ENCODE measurements at places on chromosomes 2 and 18.

DNA sequence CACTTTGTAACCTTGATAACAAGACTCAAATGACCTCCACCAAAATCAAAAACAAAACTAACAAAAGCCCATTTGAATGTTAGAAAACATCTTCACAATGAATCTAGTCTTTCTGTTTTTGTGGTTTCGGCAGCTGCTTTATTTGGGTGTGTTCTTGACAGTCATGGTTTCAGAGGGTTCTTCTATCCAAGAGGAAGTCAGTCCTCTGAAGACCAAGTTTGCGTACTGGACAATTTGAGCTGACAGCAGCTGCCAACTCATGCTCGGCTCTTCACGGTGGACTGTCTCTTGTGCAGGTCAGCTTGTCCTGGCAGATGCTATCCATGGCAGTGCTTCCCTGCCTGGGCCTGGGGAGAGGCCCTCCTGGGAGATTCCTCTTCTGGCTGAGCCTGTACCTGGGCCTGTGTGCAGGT lies 91.0 kb downstream of the TMEM17 start:
- DNase-seq: no peak

GRCh38 chr2:42962508-42962953 lies 170.1 kb upstream of the HAAO start:
- no peak for DNase-seq

DNA sequence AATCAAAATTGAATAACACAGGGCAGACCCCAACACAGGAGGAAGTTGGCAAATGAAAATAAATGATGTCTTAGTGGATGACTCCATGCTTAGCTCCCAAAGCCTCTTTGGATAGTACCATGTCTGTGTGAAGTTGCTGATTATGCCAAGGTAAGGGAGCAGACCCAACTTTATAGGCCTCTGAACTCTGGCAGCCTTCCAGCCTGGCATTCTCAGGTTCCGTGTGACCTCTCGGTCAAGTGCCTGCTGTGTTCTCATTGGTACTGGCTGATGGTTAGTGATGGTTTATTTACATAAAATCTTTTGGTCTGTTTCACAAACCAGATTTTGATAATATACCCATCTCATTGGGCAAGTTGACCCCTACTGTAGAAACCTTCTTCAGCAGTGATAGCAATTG lies 112.2 kb upstream of the TTC39C start:
- no peak for DNase-seq

- peak; percentile 7 for DNase-seq
Observed at GRCh38 chr2:64212801-64213321, 68.6 kb upstream of the PELI1 start.

DNA sequence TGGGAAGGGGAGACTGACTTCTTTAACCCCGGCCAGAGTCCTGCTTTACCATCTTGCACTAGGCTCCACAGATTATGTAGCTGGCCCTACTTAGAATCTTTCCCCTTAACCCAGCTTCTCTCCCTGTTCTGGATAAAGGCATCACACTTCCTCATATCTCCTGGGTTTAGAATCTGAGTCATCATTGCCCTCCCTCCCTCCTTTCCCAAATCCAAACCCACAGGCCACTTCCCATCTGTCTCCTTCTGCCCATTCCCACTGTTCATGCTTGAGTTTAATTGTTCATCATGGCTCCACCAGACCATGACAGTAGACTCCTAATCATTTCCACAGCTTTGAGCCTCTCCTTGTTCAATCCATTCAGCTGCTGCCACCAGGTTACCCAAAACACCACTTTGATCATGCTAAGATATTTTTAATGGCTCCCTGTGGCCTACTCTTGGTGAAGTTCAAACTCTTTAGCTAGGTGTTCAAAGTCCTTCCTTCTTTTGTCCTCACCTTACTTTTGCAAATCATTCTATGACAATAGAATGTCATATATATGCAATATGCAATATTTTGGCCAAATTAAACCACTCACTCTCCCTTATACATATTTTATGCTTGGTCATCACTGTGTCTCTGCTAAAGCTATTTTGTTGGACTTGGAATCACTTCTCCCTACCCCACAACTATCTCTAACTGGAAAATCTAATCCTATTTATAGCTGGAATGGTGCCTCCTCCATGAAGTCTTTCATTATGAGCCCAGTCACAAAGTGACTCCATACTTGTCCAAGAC lies 5.5 kb downstream of the PDE11A start:
- no peak for DNase-seq

- DNase-seq: no peak
Observed at GRCh38 chr2:236376566-236377244, 112.5 kb upstream of the ASB18 start.

GRCh38 chr18:44938720-44939665 lies 258.3 kb downstream of the SETBP1 start:
- DNase-seq: peak; percentile 50

GRCh38 chr2:217895070-217895635 lies 107.6 kb downstream of the TNS1 start:
- DNase-seq: no peak

DNA sequence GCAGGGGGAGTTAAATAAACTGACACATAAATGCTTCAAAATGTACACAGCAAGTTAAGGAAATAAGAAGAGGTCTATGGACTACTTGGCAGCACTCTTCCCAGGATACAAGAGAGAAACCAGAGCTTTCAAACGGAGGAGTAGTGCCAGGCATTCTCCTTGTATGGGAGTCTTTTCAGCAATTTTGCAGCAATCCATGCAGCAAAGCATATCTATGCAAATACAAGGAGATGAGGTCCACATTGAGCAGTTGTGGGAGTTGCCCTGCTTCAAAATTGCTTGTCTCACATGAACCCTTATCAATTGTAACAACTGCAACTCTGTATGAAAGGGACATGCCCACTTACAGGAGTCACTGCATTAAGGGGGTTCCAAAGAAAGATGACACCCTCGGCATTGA lies 37.8 kb downstream of the SCN9A start:
- no peak for DNase-seq

DNA sequence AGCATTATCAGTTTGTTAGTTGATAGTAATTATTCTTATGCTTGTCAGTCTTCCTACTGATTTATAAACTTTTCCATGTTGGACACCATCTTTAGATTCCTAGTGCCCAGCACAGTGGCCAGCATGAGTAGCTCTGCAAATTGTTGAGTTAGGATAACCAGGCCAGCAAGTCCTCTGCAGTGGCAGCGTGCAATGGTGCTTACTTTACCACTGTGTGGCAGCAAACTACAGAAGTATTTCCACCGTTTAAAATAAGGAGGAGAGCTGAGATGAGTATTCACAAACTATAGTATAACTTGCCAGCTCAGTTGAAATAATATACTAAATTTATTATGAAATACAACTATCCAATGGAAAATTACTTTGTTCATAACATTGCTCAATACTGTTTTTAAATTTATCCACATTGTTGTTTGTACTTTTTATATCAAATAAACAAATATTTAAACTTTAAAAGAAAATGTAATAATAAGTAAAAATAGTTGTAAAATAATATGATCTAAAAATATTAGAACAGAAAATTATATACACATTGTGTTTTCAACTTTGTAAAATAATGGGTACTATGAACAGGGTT lies 9.3 kb upstream of the THADA start:
- DNase-seq: peak; percentile 50

DNA sequence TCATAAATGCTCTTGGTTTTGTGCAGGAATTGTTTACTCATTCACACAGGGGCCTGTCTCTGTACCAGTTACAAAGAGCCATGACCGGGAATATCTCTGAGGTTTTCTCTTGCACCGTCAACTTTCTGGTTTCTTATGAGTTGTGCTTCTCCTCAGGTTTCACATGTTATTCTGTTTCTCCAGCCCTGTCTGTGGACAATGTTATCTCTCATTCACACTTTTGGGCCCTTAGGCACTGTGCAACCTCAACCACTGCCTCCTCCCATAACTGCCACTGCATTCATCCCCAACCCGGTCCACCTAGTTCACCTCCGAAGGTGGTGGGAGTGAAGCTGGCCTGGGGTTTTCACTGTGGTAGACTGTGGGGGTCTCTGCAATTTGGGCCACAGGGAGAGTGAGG lies 22.5 kb upstream of the NEDD4L start:
- DNase-seq: no peak

GRCh38 chr2:203438528-203438927 lies 96.6 kb downstream of the RAPH1 start:
- DNase-seq: no peak

- DNase-seq: no peak
Observed at GRCh38 chr2:220081171-220081570, 453.7 kb downstream of the SLC4A3 start.

DNA sequence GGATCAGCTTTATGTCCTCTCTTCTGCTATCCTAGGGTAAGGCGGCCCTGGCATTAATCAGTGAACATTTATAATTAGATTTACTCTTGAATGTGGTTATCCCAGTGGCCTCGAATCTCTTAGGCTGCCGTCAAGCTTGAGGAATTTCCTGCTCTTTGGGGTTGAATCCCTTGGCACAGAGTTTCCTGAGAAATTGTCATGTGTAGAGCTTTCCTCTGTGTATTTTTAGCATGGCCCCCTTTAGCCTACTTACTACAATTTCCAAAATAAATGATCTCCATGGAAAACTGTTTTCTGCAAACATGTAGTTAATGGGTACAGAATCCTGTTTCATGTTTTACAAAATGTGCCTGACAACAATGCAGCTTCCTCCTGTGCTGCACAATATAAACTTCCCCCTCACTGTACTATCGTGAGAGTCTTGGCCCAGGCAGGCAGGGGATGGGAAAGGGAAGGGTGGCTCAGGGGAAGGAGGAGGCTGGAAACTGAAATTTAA lies 18.1 kb downstream of the NCAPH start:
- DNase-seq: no peak

Measured in SHP77 (cell line).